ENCODE measurements at places on chromosomes 11 and 22.

DNA sequence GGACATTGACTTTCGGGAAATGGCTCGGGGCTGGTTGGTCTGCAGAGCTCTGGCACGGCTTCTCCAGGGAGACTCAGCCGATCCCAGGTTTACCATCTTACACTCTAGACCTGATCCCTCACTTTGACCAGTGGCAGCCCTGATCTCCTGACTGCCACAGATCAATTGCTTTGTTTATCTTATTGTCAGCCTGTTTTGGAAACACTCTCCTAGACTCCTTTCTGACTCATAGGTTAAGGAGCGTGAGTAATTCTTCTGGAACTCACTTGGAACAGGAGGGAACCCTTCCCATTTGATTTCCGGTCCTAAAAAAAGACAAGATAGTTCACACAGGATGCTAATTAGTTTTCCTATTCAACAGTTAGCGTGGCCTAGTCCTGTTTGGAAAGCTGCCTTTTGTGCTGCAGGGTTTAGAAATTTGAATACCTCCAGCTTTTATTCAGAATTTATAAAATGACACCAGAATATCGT is 16.0 kb upstream of the BMAL1 start:
- DNase-seq, result no peak

- no peak for DNase-seq
Measured at GRCh38 chr11:134659882-134660281, 247.8 kb upstream of the B3GAT1 start.

DNA sequence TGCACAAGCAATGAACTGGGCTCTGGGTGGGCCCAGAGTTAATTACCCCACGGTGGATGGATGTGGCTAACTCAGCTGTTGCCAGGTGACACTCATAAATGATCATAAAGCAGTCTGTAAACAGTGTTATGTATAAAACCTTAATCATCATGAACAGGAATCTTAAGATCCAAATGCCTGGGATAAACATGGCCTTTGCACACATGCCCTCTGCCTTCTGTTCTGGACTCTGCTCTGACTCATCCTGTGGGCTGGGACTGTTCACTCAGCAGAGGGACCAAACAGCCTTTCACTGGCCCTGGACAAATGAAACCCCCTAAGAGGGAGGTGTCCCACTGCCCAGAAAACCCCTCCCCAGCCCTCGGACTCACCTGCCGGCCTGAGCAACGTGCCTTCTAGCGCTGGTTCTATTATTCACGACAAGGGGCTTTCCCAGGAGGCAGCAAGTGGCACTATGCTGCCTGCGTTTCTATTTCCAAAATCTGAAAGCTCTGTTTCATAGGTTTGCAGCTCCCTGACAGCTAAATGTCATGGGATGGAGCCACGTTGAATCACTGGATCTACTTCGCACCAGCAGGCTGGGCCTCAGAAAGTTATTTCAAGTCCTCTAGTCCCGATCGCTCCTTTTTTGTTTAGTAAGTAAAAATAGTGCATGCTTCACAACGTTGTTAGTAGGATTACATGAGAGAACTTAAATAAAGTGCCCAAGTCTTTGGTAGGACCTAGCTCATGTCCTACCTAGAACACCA is 53.0 kb downstream of the LARGE1 start:
- DNase-seq, result no peak

DNA sequence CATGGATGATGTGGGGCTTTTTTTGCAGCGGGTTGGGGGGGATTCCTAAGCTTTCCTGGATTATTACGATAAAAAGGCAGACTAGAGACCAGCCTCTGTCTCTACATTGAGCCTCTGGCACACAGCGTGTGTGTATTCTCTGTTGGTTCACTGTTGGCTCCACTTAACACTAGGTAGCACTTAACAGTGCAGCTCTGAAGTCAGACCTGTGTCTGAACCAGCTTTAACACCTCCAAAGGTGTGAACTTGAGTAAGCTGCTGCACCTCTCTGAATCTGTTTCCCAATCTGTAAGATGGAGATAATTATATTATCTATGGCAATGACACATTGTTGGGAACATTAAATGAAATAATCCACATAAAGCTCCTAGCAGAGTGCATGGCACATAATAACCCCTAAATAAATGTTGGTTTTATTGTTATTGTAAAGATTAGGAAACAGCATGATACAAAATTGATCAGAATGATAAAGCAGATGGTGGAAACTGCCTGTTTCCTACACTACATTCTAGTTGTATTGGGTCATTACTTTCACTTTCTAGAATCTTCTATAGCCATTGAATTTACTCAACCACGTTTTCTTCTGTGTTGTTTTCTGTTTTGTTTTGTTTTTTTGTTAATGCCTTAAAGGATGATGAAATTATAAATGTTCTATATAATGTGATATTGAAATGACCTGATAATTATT is 108.4 kb downstream of the ARL14EP start:
- DNase-seq, result no peak

GRCh38 chr11:37407461-37407860 is 809.4 kb upstream of the RAG2 start:
- no peak for DNase-seq

DNA sequence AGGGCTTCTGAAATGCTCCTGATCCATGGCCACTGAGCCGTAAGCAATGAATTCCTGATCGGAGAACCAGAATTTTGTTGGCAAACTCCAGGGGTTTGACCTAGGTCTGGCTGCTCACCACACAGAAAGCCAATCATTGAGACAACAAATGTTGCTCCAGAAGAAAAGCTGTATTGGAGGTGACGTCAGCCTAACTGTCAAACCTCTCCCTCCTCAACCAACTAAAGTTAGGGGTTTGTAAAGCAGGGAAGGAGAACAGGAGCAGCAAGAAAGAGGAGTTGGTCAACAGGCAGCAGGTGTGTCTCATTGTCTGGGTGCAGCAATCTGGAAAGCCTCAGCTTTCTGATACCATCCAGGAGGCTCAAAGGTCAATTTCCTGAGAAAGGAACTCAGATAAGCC is 133.7 kb upstream of the SEZ6L start:
- DNase-seq, result no peak

- no peak for DNase-seq
Measured at GRCh38 chr11:36218283-36218921, 70.8 kb downstream of the COMMD9 start.

GRCh38 chr11:8086001-8086479 is 5.0 kb downstream of the TUB start:
- no peak for DNase-seq

- no peak for DNase-seq
Measured at GRCh38 chr11:128711136-128711535, 17.3 kb downstream of the FLI1 start.

DNA sequence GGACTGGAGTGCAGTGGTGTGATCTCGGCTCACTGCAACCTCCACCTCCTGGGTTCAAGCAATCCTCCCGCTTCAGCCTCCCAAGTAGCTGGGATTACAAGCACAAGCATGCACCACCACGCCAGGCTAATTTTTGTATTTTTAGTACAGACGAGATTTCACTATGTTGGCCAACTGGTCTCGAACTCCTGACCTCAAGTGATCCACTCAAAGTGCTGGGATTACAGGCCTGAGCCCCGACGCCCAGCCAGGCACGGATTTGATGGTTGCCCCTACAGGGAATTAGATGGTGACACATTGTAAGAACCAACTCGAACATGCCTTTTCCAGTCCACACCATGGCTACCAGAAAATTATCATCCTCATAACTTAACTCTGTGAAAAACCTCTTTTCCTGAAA is 26.8 kb upstream of the RTL6 start:
- no peak for DNase-seq

- DNase-seq, result no peak
Measured at GRCh38 chr11:97685695-97686094, 1295.9 kb downstream of the JRKL start.

DNA sequence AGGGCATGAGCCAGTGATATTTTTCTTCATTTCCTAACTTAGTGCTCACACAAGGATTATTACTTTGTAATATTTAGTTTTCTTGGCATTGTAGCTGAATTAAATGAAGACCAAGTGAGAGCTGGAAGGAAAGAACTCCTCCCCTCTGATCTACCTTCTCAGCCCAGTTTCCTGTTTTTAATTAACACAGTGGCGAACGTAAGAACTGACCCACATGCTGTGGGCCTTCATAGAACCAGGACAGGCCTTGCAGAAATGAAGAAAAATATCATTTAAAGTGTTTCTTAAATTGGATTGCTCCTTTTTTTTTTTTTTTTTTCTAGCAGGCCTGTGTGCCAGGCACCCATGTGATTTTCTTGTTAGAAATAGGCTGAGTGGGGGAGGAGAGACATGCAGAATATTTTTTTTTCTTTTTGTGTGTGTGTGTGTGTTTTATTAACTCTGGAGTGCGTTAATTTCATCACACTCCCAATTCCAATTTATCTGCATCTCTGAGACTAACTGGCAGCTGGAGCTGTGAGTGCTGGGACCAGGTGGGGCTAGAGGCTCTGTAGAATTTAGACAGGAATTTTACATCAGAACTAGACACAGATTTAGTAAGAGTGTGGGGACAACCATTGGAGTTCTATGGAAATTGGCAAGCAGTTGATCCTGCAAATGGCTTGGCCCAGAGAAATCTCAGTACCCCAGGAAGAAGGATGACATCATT is 320.5 kb downstream of the DDX10 start:
- DNase-seq, result no peak

DNA sequence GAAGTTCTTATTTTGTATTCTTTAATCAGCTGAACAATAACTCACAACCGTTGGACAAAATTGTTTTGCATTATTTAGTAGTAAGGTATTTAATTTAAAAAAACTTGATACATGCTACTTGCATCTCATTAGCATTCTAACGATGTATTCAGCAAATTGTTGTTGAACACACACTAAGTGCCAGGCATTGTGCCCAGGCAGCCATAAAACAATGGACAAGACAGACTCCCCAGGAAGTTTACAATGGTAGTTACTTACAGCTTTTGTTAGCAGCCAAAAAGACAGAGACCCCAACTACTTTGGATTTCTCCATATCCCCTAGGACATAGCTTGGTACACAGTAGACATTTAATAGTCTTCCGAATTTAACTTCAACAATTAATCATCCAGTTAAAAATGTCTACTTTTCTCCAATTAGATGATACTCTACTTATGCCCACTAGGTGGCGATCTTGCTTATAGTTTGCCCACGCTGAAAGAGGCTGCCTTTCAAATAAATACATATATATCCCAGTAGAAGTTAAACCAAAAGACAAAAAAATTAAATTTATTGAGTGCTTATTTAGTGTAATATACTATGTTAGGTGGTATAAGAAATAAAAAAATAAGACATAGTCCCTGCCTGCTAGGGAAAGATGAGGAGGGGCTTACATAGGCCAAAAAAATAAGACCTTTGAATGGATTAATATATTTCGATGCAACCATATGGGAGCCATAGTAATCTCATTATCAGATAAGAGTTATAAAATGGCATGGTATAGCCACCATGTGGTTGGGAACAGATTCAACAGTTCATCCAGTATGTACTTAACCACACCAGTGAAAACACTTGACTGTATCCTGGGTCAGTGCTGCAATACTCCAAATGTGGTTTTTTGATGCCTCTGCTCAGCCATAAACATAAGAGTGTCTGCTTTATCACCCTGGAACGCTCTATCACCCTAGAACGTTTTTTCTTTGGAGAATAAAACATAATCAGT is 2.0 kb upstream of the FJX1 start:
- DNase-seq, result no peak

DNA sequence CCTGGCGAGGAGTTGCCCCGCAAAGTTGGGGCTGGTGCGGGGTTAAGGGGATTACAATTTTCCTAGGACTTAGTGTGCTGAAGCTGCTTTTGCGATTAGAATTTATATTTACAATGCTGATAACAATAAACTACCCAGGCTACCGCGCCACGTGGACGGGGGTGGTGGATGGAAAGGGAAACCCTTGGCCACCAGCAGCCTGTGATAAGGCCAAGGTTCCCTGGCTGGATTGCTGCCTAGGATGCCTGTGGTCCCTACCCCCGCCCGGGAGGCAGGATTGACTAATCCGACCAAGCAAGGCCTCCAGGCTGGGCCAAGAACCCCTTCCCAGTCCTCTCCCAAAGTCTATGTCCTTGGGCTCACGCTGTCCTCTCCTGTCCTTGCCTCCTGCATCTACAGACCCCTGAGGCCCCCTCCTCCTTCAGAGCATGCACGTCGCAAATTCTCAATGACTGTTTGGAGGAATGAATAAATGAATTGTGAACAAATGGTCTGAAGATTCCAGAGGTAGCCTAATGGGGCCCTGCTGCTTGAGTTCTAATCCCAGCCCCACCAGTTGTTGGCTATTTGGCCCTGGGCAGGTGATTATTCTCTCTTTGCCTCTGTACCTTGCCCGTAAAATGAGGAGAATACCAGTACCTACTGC is 7.6 kb upstream of the CHKA start:
- no peak for DNase-seq

DNA sequence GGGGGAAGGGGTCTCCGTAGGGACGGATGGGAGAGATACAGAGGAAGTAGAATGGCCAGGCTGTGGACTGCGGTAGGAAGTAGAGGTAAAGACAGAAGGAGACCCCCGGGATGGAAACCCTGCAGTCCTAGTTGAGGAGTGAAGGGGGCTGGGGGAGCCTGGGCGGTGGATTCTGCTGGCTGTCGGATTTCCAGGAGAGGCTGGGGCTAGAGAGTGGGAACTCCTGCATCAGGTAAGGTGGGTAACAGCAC is 727 bp upstream of the SCARF2 start:
- DNase-seq, result no peak

DNA sequence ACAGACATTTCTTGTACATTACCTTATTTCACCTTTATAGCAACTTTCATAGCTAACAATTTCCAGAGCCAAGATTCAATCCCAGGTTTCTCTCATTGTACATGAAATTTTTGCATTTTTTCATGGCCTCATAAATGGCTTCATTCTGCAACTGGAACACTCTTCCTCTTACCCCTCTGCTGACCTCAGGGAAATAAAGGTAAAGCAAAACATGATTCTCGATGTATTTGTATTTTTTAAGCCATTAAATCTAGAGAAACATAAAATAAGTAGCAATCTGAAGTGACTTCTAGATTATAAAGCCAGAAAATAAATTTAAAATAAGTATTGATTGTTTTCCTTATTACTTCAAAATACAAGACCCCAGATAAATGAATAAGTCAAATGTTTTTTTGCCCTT is at the start of gene OR5T2:
Gene OR5T2 (minus strand): TSS at position 101 of the 400 bp plus-strand sequence. CDS start 1,193 bp downstream, outside the sequence.
- no peak for DNase-seq

DNA sequence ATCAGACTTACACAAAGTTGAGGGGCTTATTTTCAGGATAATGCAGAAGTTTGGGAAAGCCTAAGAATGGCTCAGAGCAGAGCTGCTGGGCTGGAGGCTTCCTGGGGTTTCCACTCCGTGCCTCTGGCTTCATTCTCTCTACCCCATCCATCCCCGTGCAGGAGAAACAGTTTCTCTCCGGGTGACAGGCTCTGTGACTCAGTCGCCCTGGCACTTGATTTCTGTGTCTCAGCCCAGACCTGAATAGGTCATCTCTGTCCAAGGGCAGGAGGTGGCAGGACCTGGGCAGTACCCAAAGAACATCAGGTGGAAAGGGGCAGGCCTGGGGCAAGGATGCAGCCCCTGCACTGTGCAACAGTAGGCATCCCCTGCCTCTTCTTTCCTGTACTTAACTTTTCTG is 38.4 kb upstream of the RTL6 start:
- DNase-seq, result no peak

- DNase-seq, result no peak
Measured at GRCh38 chr11:55607545-55607944, at the start of gene OR4C11. OR4C11 (minus strand) TSS chr11:55607645; CDS start chr11:55604373, 3,272 bp downstream.
